Central memory CD4-positive, alpha-beta T cell (primary cell): ENCODE measurements at places on chromosomes 4 and X.

DNA sequence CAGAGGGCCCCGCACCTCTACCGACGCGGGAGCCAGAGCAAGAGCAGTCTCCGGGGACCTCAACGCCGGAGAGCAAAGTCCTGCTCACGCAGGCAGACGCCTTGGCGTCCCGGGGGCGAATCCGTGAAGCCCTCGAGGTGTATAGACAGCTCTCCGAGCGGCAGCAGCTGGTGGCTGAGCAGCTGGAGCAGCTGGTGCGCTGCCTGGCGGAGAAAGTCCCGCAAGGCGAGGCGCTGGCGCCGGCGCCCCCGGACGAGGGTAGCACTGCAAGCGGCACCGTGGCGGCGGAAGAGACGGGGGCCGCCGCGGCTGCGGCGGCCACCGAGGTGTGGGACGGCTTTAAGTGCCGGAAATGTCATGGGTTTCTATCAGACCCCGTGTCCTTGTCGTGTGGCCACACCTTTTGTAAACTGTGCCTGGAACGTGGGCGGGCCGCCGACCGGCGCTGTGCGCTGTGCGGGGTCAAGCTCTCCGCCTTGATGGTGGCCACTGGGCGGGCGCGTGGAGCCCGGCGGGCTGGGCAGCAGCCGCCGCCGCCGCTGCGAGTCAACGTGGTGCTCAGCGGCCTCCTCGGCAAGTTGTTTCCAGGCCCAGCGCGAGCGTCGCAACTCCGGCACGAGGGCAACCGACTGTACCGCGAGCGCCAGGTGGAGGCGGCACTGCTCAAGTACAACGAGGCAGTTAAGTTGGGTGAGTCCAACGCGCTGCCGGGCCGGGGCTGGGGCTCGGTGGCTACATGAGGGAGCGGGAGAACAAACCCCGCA, 672 bp downstream of the LONRF3 start:
- peak; percentile 59 for DNase-seq

DNA sequence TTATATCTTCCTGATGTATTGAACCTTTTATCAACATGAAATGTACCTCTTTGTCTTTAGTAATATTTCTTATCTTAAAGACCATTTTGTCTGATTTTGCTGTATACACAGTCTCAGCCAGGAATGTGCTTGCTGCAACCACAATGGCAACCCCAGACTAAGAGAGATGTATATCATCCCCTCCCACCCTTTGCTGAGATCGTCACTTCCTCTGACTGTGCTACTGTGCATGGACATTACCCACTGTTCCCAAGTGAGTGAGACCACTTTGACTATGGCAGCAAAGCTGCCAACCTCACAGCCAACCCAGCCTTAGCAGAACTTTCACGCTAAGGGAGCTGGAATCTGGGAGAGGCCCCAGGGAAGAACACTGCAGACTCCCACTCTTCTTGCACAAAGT, 46.0 kb downstream of the EIF2S3 start:
- no peak for DNase-seq

DNA sequence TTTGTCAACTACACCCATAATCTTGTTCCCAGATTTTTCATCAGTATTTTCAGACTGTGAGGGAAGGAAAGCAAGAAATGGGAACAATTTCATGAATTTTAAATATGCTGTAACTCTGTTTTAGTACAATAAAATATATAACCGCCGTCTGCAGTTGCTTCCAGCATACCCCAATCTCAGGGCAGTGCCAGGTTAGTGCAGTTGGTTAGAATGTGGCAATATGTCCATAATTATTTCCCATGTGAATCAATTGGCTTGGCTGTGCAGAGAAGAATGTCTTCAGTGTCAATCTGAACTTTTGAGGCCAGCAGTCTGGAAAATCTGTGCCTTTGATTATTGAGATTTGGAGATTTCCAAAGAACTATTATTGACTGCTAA, 5.0 kb upstream of the MMAA start:
- no peak for DNase-seq

- DNase-seq: no peak
These were observed 48.9 kb downstream of the FNIP2 start for GRCh38 chr4:158817562-158818296.

DNA sequence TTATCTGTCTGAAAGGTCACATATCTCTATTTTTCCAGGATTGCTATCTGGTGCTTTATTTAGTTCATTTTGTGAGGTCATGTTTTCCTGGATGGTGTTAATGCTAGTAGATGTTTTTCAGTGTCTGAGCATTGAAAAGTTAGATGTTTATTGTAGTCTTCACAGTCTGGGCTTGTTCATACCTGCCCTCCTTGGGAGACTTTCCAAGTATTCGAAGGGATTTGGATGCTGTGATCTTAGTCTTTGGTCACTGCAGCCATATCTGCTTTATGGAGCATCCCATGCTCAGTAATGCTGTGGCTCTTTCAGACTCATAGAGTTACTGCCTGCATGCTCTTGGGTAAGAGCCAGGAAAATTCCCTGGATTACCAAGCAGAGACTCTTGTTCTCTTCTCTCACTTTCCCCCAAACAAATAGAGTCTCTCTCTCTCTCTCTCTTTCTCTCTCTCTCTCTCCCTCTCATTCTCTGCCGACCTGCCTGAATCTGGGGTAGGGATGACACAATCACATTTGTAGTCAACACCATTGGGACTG, 130.0 kb downstream of the AR start:
- no peak for DNase-seq

- no peak for DNase-seq
These were observed 804.9 kb downstream of the RAB28 start for GRCh38 chr4:12679217-12679616.

GRCh38 chrX:148507418-148507817, 7.0 kb downstream of the AFF2 start:
- DNase-seq: no peak

DNA sequence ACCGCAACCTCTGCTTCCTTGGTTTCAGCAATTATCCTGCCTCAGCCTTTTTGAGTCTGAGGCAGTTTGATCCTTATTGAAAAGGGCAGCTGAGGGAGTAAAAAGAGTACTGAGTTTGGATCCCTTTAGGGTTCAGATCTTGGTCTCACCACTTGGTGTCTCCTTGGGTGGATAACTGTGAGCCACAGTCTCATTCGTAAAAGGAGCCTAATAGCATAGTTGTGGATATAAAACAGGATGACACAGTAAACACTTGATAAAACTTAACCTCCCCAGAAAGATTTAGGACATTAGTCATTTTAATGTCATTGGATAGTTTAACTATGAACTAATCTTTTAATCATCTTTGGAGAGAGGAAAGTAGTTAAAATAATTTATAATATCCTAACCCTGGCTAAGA, 173.0 kb downstream of the ANK2 start:
- no peak for DNase-seq

DNA sequence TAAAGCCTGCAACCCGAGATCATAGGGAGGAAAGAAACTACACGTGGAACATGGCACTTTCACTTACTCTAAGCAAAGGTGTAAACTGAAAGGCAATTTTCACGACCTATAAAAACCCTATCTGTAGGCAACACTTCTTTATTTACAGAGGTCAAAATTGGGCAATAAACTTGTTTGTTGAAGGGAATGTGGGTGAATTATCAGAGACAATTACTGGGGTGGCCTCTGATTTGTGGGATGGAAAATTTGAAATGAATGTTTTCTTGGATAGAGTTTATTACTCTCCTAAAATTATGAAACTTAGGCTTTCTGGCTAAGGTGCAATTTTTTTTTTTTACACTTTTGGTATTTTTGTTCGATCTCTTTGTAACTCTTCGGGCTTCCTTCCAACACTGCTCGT, 734.1 kb upstream of the TENM3 start:
- no peak for DNase-seq

DNA sequence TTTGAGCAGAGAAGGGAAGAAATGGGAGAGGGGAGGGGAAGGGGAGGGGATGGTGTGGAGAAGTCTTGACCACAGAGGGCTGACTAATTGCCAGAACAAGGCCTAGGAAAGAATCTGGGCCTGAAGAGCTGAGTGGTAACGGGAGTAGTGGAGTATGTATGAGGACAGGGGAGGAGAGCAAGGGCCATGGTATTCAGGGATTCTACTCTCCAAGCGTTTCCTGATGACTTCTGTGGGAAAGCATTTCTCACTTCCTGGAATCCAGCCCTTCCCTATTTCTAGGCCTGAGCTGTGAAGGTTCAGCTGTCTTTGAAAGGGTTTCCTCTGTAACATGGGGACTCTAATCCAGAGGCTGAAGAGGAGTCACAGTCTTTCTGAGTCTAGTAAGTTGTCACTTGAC, 19.7 kb upstream of the SOX3 start:
- no peak for DNase-seq

GRCh38 chrX:24169211-24169610, 19.7 kb downstream of the ZFX start:
- no peak for DNase-seq

- DNase-seq: no peak
These were observed 98.5 kb upstream of the FAM9C start for GRCh38 chrX:13142891-13143290.

DNA sequence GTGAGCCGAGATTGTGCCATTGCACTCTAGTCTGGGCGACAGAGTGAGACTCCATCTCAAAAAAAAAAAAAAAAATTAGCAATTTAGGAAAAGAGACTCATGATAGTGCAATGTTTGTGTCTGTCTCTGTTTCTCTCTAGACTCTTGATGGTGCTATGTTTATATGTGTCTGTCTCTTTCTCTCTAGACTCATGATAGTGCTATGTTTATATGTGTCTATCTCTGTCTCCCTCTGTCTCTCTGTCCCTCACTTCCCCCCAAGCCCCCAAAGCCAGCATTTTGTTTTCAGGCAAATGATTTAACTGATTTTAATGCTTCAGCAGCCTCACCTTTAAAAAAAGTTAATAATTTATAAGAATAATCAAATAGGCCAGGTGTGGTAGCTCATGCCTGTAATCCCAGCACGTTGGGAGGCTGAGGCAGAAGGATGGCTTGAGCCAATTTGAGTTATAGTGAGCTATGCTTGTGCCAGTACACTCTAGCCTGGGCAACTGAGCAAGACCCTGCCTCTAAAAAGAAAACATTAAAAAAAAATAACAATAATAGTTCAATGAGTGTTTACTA, 6.9 kb downstream of the MOB1B start:
- DNase-seq: no peak

GRCh38 chr4:35365186-35365585, 879.1 kb downstream of the ARAP2 start:
- DNase-seq: no peak

DNA sequence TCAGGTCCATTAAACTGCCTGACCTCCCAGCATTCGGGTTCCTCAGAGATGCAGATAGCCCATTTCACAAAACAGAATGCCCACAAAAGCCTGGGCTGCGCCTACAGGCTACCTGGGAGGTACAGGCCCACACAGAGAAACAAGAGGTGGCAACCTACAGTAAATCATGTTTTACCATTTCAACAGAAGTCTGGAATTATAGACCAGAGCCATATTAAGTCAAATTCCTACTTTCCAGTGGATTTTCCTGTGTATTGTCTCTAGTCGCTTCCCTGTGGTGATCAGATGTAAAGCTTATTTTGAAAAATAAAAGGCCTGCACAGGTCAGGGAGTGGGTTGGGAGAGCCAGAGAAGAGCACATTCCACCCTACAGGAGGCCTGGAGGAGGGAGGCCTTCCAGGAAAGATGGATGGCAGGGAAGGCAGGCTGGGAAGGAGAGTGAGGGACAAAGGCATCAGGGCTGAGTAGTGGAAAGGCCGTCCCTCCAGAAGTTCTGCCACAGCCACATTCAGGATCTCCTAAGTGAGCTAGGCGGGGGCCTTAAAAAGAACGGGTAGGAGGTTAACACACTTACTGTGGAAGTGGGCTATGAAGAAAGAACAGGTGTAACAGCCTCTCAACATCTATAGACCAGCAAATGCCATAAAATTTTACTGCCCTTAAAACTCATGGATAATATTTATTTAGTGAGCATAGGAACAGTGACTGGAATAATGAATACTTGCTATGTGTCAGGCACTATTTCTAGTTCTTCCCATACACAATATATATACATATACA, 19.0 kb upstream of the USO1 start:
- no peak for DNase-seq

- no peak for DNase-seq
These were observed 1.1 kb upstream of the EDNRA start for GRCh38 chr4:147479786-147480185.

GRCh38 chr4:107808572-107808971, 16.2 kb upstream of the SGMS2 start:
- no peak for DNase-seq

DNA sequence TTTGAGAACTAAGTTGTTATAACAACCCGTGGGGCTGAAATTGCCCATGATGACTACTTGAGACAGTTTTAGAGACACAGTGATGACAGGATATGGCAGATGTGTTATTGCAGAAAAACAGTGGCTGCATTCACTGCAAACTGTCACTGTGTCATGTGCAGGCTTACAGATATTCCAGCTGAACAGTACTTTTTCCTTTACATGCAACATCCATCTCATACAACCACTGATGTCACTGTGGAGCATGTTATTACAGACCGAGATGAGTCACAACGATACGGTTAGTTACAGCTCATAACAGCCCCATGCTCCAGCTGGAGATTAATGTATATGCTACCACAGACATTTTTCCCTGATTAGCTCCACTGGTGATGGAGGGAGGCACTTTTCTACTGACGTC, 207.4 kb downstream of the TMA16 start:
- DNase-seq: no peak

- DNase-seq: no peak
These were observed 7.6 kb downstream of the SEPTIN11 start for GRCh38 chr4:76957004-76957738.

- DNase-seq: no peak
These were observed 163.6 kb upstream of the ANK2 start for GRCh38 chr4:112885897-112886296.

- no peak for DNase-seq
These were observed 335.9 kb upstream of the AR start for GRCh38 chrX:67207912-67208311.

DNA sequence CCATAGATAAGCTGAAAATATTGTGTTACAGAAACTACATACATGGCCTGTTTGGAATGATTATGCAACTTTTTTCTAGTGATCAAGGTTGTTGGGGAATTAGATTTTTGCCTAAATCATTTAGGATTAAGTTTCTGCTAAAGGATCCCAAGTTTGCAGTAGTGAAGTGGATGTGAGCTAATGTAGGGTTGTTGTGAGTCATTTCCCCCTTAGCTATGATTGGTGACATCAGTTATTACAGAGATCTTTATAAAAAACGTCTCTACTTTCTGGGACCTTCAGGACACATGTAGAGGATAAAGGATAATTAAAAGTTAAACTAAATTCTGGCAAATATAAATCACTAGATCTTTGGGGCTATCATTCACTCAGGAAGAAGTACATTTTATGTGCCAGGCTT, 133.3 kb downstream of the GATB start:
- no peak for DNase-seq

- no peak for DNase-seq
These were observed 1060.6 kb upstream of the GRID2 start for GRCh38 chr4:91243132-91243531.
